ENCODE measurements at places on chromosomes 5 and 9.

DNA sequence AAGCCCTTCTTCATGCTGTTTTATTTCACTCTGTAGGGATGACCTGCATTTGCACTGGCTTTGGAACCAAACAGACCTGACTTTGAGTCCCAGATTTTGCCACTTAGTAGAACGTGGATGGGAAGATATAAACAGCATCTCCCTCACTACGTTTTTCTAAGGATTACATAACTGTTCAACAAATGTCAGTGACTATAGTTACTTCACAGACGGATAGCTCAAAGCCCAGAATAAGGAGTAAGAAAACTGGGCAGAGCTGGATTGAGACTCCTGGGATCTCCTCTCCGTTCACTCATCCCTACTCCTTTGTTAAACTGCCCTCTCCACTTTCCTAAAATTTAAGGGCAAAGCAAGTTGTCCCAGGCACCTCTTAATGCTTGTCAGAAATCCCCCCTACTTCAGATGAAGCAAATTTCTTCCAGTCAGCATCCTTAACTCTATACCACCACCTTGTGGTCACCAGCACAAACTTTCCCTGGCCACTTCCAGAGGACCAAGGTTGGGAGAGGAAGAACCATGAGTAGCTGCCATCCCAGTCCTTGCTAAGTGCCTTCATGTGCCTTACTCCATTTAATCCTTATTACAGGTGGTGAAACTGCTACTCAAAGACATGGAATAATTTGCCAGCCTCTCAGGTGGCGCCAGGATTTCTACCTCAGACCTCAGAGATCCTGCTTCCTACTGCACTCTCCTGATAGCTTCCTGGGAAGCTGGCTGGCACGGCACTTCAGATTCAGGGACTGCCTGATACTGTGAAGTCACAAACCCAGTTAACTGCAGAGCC is 38.4 kb downstream of the EGR1 start:
- DNase-seq: no peak

DNA sequence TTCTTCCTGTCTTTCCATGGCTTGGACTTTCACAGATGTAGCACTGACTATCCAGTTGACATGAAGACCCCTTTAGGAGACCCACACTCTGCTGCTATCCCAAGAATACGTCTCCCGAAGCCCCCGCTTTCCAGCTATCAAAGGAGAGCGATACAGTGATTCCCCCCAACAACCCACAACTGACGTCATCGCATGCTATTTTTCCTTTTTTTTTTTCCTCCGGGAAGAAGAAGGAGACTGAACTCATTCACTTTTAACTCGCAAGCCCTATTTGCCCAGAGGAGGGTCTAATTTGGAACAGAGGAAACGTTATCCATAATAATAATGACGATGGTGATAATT is 2.1 kb downstream of the PAPPA start:
- DNase-seq: no peak

- no peak for DNase-seq
Observed at GRCh38 chr5:54823006-54823405, 162.4 kb downstream of the ESM1 start.

GRCh38 chr9:135968083-135968476 is 6.9 kb upstream of the UBAC1 start:
- no peak for DNase-seq

DNA sequence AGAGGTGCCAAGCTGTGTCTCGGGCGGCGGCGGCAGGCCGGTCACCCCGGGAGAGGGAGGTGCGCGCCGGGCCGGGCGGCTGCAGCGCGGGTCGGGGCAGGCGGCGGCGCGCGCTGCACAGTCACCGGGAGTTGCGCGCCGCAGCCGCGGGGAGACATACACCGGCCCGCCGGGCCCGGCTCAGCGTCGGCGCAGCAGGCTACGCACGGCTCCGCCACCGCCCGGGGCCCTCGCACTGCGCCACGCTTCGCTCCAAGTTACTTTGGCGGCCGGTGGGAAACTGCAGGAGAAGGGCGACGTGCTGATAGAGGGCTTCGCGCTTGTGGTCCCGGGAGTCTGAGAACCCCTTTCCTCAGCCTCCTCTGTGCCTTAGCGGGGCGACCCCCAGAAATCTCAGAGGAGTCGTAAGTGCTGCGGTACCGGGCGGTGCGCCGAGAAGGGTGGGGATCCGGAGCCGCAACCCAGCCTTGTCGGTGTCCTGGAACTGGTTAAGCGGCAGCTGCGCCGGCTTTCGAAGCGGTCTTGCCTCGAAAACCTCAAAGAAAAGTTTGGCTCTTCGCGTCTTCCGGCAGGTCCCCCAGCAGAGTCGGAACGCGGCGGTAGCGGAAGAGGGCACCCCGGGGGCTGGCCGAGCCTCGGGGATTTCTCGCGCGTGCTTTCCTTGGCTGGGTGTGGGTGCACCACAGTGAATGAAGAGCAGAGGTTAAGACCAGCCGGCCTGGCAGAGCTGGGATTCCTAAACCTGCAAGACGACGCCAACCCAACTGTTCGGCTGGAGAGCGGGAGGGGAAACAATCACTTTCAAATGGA is at the start of gene EFNA5:
EFNA5 (minus strand) TSS at position 6 of the 810 bp plus-strand sequence.
- DNase-seq: no peak

GRCh38 chr5:81506900-81507588 is 113.1 kb upstream of the ACOT12 start:
- DNase-seq: no peak

DNA sequence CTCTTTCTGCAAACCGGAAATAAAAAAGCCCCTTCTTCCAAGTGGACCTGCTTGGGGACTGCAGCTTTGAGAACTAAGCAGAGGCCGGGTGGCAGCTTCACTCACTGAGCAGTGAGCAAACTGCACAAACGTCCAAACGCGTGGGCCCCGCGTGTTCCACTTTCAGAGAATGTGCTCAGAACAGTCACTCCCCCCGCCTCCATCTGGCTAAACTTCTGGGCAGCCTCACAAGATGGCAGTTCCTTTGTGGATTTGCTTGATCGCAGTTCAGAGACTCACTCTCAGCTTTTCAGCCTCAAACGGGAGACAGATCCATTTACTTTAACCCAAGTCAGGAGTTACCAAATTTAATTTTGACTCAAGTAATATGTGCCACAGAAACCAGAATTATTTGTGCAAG is 216.6 kb downstream of the TLE1 start:
- no peak for DNase-seq

DNA sequence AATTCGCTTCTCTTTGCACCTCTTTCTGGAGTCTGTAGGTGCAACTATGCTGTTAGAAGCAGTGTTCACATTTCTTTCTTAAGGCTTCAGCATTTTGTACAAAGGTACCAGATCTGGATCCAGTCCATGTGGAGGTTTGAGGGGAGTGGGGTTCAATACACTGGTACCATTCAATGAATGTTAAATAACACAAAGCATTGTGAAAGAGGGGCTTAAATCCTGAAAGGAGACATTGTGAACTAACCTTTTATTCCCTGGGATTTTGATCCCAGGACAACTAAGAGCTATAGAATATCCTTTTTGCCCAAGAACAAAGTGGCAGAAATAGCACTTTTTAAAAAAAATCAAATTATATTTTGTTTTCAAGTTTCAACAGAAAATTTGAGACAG is 107.7 kb upstream of the VCAN start:
- no peak for DNase-seq

- no peak for DNase-seq
Observed at GRCh38 chr9:100160021-100160420, 61.0 kb downstream of the INVS start.

DNA sequence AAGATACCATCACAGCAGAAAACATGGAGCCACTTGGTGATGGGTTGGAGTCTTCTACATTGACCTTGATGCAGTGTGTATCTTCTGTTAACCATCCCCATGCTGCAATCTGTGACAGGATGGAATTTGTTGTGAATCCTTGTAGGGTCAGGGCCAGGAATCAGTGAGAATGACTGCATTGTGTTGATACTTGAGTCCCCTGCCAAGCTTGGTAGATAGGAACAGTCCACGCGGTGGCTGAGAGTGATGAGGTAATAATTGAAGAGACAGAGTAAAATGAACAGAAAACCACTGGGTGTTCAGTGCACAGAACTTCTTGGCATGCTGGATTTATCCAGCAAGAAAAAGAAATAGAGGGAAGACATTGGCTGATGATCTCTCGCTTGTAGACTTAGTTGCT is 217.5 kb downstream of the MAN2A1 start:
- DNase-seq: no peak

GRCh38 chr9:109653470-109653869 is 126.5 kb upstream of the PALM2AKAP2 start:
- no peak for DNase-seq

DNA sequence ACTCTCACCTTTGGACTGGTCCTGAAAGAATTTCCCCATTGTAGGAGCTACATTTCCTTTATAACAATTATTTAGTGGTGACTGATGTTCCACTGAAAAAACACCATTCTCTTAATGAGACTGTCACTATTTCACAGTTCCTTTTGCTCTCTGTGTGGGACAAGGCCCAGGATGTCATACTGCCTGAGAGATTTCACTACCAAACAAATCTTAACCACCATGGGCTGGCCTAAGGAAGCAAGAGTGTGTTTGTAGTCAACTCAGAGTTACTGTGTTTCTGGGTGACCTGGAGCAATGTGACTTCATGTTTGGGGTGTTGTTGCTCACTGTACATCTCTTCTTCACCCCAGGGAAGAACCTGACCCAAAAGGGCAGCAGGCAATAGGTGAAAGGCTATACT is 50.1 kb upstream of the ZNF608 start:
- no peak for DNase-seq

DNA sequence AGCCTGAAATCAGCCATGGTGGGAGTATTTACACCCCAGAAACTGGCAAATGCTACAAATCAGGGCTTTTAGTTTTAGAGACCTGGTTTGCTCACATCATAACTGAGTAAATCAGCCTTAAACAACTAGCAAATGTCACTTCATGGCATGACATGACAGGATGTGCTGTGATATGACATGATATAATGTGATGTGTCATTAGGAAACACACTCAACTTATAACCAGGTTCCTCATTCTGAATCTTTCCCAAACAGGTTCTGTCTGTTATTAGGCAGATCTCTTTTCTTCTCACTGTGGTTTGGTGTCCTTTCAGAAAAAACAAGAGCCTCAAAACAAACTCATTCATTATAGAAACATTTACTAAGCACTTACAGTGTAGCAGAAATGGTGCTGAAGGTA is 90.5 kb downstream of the ADAMTS12 start:
- no peak for DNase-seq

DNA sequence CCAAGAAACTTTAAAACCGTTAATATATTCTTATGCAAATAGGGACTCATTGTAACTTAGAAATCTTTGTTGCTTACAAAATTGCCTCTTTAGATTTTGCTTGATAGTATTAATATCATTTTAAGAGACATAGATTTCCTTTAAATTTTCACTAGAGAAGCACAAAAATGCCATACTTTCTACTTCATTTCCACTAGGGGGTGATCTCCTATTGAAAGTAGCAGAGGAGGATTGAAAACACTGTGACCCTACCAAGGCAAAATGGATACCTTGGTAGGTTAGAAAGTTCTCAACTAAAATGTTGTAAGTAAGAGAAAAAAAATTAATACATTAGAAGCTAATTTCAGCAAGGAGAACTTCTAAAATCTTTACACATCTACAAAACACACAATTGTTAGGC is 204.9 kb downstream of the CHSY3 start:
- DNase-seq: no peak

DNA sequence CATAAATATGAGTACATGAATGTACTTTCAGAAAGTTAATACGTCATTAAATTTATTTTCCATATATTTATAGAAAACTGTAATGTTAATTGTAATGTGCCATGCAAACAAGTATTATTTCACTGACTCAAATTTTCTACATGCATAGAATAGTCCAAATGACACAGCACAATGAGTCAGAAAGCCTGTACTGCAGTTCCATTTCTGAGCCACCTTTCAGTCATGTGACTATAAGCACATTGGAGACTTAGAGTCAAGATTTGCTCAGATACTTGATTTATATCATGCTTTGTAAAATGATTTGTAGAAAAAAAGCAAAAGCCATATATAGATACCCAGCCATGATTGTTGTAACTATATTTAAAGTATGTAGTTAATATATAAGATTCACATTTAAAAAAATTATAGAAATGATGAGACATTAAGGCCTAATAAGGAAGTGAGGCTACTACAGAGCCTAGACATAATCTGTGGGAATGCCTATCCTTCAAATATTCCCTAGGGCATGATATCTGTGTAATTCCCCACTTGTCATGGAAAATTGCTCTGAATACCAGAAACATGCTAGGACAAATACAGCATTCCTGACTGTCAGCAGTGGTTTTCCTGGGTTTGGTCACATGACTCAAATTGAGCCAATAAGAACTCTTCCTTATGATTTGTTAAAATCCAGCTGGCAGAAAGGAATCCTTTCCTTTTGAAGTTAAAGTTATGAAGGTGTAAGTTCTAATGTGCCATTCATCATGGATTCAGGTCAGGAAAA is 50.0 kb downstream of the PTPRD start:
- DNase-seq: no peak

DNA sequence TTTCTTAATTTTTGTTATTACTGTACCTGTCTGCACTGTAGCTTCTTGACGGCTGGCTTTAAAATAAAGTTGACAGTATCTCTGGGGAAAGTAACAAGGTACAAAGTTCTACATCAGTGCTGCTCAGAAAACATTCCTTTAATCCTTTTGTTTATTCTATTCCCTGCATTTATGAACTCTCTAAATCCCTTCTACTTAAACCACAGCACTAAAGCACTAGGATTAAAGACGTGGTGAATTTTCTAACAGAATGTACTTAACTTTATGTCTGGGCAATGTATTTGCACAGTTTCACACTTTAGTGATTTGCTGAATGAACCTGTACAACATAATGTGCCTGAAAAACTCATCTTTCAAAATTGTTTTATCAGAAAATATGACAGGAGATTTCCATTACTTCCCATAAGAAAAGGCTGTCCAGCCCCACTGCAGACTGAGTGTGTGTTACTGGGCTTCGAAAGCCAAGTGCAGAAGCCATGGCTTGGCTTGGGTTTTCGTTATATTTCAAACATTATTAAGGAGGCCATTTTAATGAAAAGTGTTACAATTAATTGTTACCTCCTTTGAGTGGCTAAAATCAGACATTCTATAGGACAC is 43.8 kb downstream of the LHFPL2 start:
- no peak for DNase-seq

GRCh38 chr9:132472199-132472598 is 62.2 kb downstream of the CFAP77 start:
- no peak for DNase-seq

DNA sequence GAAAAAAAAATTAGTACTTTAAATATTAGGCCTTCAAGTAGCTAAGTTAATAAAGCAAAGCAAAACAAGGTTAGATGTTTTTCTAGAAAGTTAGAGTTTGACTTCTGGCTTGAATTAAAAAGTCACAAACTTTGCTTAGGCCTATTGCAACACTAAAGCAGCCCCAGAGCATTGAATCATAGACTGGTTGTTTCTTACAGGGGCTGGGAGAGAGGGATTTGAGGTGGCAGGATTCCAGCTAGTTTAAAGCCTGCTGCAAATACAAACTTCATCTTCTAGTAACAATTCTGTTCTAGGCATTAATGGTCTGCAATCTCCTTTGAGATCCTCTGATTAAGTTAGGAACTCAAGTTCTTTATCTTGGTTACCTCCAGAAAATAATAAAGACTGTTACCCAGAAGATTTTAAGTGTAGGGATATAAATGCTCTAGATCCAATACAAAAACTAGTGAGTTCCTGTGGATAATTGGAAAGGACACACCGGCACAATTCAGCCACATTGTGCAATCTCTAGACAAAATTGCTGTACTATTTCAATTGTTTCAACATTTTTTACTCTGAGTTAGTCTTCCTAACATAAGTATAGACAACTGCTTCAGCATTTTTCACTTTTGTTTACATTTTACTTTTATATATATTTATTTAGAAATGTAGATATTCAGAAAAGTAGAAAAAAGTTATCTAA is 12.6 kb downstream of the OR13C5 start:
- no peak for DNase-seq

- DNase-seq: no peak
Observed at GRCh38 chr5:145980259-145980658, 43.9 kb downstream of the SH3RF2 start.

GRCh38 chr5:153520952-153521351 is 30.5 kb downstream of the GRIA1 start:
- no peak for DNase-seq

All from T follicular helper cell (primary cell).